ENCODE measurements at places on chromosomes 12 and 14.
A peak's percentile ranks its signal among the peaks of the same experiment; 100 is the strongest.

GRCh38 chr12:70319605-70320004 is 46.5 kb upstream of the KCNMB4 start:
- no peaks in the 10 kb centered on the region for H3K36me3 ChIP-seq
- no peak overlapping the region for H3K27ac ChIP-seq
- no peak overlapping the region for H3K4me3 ChIP-seq
- no peaks in the 10 kb centered on the region for H3K4me1 ChIP-seq
- DNase-seq, result no peak
- no peaks in the 10 kb centered on the region for H3K27me3 ChIP-seq

DNA sequence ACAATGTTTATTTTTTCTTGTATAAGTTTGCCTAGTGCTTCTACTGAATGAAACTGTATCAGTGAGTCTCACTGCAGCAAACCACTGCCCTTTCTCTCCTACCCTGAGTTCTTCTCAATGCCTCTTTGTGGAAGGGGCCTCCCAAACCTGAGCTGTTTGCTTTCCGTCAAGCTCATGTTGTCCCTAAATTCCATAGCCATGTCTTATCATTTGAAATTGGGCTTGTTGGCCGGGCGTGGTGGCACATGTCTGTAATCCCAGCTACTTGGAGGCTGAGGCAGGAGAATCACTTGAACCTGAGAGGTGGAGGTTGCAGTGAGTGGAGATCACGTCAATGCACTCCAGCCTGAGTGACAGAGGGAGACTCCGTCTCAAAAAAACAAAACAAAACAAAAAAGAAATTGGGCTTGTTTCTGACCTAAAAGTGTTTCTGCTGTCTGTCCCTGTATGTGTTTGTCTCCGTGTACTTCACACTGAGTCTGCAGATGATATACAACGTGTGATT is 1.8 kb upstream of the CSRP2 start:
- no peaks in the 10 kb centered on the region for H3K36me3 ChIP-seq
- H3K27ac ChIP-seq, result no peak overlapping the region
- peaks cover 16% of the 10 kb centered on the region for H3K4me1 ChIP-seq
- no peak overlapping the region for H3K4me3 ChIP-seq
- no peaks in the 10 kb centered on the region for H3K27me3 ChIP-seq
- DNase-seq, result no peak

DNA sequence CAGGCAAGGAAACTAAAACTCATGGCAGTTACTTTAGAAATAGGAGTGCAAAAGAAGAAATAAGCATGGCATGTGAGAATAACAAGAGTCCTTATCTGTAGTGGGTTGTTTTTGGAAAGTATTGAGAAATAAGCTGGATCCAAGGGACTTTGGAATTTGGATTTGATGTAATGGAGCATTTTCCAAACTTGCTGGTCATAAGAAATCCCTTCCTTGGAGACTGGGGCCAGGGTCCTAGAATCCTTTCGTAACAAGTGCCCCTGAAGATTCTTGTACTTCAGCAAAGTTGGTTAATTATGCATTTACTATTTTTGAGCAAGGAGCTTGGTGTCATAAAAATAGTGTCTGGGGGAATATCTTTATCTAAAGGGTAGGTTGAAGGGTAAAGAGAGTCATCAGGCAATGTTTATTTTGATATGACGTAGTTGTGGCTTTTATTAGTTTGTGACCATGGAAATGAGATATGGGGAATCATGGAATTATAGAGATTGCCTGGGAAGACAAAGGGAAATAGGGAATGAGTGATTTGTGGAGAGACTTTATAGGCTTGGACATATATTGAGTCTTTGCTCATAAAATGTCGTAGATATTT is 53.9 kb downstream of the WNK1 start:
- DNase-seq, result no peak
- no peak overlapping the region for H3K27ac ChIP-seq
- no peaks in the 10 kb centered on the region for H3K36me3 ChIP-seq
- H3K4me1 ChIP-seq, result peaks cover 13% of the 10 kb centered on the region
- no peak overlapping the region for H3K4me3 ChIP-seq
- no peaks in the 10 kb centered on the region for H3K27me3 ChIP-seq

GRCh38 chr12:47820631-47821345 is 1.1 kb upstream of the HDAC7 start:
- peaks cover 60% of the 10 kb centered on the region for H3K4me1 ChIP-seq
- H3K4me3 ChIP-seq, result peak overlapping the region; percentile 87
- H3K27ac ChIP-seq, result peak overlapping the region; percentile 96
- no peaks in the 10 kb centered on the region for H3K36me3 ChIP-seq
- peak; percentile 92 for DNase-seq
- no peaks in the 10 kb centered on the region for H3K27me3 ChIP-seq

GRCh38 chr12:94690198-94690771 is 39.9 kb upstream of the TMCC3 start:
- no peaks in the 10 kb centered on the region for H3K27me3 ChIP-seq
- H3K27ac ChIP-seq, result no peak overlapping the region
- no peak overlapping the region for H3K4me3 ChIP-seq
- H3K36me3 ChIP-seq, result no peaks in the 10 kb centered on the region
- DNase-seq, result no peak

- H3K4me3 ChIP-seq, result no peak overlapping the region
- H3K27ac ChIP-seq, result no peak overlapping the region
- no peaks in the 10 kb centered on the region for H3K27me3 ChIP-seq
- DNase-seq, result no peak
- peaks cover 6% of the 10 kb centered on the region for H3K4me1 ChIP-seq
Measured at GRCh38 chr12:79822475-79822874, 112.4 kb downstream of the PPP1R12A start.
